Activated CD8-positive, alpha-beta memory T cell treated with anti-CD3 and anti-CD28 coated beads for 4 hours (primary cell): ENCODE measurements at places on chromosomes 16 and 17.

GRCh38 chr17:28906276-28906675 lies 3.4 kb upstream of the DHRS13 start:
- DNase-seq: no peak

DNA sequence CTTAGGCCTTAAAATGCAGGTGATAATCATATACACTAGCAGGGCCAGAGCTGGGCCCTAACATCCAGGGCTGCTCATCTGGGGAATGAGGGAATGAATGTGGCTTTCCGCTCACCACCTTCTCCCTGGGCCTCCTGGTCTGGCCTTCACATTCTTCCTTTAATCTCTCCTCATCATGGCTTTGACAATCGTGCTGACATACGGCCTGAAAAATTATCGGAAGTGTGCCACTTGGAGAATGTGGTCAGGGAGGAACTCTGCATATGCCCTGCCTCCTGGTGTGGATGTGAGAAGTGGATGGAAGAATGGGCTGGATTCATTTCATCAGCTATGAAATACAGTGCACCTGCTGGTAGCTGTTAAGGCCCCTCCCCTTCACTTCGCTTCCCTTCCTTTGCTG lies 2.4 kb downstream of the WSCD1 start:
- no peak for DNase-seq

- DNase-seq: no peak
Observed at GRCh38 chr17:8949061-8949661, 16.3 kb downstream of the PIK3R5 start.

GRCh38 chr17:19391432-19391831 lies 4.4 kb upstream of the MFAP4 start:
- no peak for DNase-seq

- DNase-seq: no peak
Observed at GRCh38 chr17:58092797-58093385, 9.7 kb downstream of the DYNLL2 start.
